ENCODE measurements at places on chromosomes 7 and 10.

- DNase-seq: peak; percentile 5
These were observed 12.4 kb downstream of the GNAT3 start for GRCh38 chr7:80499350-80499953.

DNA sequence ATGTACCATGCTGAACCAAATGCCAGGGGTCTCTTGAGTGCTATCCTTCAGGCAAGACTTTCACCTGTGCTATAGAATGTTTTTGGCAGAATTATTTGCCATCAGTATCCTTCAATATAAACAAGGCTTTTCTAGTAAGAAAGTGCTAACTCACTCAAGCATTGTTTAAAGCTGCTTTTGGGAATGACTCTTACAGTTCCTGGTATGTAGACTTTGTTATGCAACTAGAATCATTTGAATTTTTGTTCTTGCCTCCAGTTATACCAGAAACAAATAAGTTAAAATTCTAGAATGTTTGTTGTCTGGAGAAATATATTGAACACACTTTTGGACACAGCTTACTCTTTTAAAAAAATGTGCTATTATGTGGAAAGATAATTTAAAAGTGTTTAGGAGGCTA is 39.5 kb upstream of the RTKN2 start:
- DNase-seq: no peak

GRCh38 chr7:24715661-24716479 is 41.4 kb downstream of the GSDME start:
- DNase-seq: no peak

GRCh38 chr10:84820596-84820995 is 492.2 kb downstream of the CCSER2 start:
- no peak for DNase-seq

DNA sequence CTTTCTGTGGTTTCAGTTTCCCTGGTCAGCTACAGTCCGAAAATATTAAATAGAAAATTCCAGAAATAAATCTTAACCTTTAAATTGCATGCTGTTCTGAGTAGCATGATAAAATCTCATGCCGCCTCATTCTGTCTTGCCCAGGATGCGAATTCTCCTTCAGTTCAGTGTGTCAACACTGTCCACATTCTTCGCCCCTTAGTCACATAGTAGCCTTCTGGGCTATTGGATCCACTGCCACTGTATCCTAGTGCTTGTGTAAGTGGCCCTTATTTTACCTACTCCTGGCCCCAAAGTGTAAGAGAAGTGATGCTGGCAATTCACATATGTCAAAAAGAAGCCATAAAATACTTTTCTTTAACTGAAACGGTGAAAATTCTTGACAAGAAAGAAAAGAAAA is 129.6 kb downstream of the ZWINT start:
- no peak for DNase-seq

GRCh38 chr10:55820478-55820877 is 540.6 kb downstream of the ZWINT start:
- no peak for DNase-seq

DNA sequence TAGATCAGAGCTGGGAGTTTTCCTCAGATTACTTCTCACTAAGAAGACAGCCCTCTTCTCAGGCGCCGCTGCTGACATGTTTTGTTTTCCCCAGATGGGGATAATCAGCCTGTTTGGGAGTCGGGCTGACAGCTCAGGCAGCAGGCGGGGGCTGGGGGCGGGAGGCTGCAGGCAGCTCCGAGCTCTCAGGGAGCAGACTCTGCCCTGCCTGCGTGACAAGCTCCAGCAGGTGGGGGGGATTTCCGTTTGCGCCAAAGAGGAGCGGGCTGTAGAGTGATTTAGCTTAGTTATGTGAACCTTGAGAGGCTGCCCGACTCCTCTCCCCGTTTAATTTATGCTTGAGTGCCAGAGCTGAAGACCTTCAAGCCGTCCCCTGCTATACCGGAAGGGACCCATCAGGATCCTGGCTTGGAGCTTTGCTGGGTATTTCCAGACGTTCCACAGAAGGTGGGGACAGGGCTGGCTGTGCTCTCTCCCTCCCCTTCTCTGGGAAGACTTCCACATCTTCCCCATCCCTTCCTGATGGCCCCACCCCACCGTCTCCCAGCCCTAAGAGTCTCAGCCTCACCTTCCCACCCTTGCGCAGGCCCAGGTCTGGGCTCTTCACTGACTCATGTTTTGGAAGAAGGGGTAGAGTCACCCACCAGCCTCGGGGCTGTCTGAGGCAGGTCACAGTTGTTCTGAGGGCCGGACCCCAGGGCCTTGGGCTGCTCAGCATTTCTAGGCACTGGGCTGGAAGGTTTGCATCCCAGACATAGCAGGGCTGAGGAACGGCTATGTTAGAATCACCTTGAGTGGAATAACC is 24.7 kb upstream of the ADCYAP1R1 start:
- no peak for DNase-seq

DNA sequence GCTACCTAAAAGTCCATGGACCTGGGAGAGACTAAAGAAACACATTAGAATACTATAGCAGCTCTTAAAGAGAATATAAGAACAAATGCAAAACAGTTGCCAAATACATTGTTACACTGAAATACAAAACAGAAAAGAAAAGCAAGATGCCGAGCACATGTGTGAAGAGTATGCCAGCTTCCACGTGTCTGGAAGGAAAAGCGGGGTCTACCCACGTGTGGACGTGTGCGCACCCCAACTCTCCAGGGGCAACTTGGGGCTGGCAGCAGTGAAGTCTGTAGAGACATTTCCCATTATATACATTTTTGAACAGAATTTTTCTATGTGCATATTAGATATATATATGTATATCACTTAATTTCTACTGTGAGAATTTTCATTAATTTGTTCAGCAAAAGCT is 6.2 kb downstream of the VIPR2 start:
- no peak for DNase-seq

- no peak for DNase-seq
These were observed 94.7 kb downstream of the WDR11 start for GRCh38 chr10:120945801-120946302.

DNA sequence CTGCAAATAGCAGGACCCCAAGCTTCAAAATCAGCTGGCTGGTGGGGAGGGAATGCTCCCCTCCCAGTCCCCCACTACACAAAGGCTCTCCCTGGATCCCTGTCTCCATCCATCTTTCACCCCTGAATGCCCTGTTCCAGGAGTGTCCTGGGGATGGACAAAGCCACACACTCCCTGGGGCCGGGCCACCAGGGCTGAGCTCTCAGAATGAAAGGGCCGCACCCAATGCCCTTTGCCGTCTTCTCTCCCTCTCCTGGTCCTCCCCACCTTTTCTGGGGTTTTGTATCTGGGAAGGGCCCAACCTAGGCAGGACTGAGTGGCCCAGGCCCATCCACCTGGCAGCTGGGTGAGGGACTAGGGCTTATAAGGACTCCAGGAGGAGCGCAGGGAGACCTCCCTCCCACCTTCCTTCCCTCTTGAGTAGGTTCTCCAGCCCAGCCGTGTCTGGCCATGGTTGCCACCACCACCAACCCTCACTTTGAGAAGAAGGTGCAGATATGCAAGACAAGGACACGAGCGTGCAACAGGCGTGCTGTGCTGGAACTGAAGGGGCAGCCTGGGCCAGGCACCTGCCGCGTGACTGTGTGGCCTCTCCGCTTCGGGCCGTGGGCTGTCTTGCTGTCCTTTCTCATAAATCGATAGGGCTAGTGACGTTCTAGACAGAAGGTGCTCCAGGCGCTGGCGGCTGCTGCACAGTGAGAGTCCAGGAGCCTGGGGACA is 157.1 kb downstream of the TCERG1L start:
- DNase-seq: no peak

DNA sequence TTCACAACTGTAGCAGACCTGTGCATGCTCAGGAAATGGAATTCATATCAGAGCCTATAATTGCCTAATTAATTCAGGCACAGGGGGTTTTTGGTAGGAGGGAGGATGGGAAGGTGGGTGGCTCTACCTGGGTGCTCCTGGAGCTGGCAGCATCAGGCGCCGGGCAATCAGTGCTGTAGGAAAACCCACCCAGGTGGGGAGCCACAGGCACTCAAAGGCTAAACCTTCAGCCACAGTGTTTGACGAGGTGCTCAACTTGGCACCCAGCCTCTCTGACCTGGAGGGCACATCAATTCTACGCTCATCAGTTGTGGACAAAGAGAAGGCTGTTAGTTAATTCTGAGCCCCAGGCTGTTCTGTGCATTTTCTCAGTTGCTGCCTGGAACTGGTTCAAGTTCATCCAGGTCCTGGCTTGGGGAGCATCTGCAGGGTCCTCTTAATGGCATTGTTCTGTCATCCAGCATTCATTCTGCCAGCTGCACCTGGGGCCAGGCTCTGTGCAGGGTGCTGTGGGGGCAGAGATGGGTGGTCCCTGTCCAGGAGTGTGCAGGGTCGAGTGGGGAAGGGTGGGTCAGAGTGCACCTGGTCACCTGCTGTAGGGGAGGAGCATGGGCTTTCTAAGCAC is 54.1 kb upstream of the NPTX2 start:
- no peak for DNase-seq

- no peak for DNase-seq
These were observed 482.6 kb downstream of the DNAJB6 start for GRCh38 chr7:157819455-157819807.

DNA sequence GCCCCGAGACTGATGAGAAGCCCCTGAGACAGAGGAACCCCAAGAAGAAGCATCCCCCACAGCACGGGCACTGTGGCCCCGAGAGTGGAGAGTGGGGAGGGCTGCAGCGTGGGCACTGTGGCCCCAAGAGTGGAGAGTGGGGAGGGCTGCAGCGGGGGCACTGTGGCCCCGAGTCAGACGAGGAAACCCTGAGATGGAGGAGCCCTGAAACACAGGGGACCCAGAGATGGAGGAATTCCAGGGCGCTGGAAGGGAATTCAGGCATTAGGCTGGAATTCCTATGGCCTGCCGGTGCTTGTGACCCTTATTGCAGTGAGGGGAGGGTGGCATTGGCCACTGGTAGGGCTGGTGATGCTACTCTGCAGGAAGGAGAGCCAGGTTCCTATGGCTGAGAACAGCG is 168.6 kb upstream of the SHH start:
- no peak for DNase-seq

GRCh38 chr7:152924238-152924637 is 164.7 kb downstream of the ACTR3B start:
- DNase-seq: no peak

DNA sequence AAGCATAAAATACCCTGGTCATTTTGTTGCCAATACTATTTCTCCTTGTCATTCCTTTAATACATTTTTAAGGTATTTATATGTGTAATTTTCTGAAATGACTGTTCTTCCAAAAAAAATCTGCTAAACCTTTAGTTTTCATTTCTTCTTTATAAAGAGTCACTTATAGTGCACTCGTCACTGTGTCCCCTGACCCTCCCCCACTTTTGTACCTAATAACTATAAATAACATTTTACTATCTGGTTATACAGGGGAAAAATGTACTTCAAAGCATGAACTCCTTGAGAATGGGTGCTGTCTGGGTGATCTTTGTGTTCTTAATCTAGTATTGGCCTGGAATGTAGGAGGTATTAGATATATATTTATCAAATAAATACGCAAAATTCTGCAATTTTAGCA is 31.1 kb downstream of the RTKN2 start:
- no peak for DNase-seq

DNA sequence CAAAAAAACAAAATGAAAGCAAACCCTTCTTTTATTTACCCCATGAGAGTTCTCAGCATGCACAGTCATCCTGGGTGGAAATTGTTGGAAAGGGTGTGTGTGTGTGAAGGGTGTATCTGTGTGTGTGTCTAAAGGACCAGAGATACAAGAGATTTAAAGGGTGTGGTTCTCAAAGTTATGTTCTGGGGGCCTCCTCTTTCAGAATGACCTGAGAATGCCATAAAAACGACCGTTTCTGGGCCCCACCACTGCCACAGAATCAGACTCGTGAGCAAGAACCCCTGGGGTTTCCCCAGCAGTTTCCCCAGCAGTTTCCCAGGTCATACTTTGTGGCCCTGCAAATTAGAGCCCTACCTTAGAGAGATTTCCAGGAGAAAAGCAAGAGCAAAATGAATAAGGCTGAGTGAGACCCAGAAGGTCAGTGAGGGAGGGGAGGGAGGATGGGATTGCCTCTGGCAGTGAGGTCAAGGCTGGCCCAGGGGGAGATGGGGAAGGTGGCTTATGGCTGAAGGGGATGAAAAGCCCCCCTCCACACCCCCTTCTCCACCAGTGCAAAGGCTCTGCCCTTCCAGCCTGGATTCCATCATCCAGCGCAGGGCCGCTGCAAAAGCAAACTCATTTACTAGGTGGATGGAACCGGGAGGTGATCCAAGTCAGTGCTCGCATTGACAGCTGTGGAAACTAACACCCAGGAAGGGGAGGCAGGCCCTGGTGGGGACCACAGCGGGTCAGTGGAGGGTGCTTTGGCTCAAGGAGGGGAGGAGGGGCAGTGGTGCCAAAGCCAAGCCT is 10.2 kb downstream of the PYROXD2 start:
- DNase-seq: no peak

DNA sequence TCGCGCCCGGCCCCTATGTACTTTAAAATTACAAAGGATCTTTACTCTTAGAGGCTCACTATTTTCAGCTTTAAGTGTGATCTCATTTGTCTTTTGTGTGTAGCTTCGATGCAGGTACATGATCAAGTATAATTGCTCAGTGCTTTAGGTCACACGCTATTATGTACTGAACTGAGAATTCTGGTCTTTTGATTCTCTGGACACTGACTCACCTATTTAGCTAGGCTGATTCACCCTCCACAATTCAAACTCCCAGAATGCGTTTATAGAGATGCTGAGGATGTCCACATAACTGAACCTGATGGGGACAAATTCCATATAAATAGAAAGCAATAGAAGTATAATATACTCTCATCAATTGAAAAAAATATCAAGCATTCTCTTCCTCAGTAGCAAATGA is 57.8 kb downstream of the PRKCQ start:
- no peak for DNase-seq
